ENCODE measurements at places on chromosomes 13 and 19.

- no peak for DNase-seq
Observed at GRCh38 chr19:6543866-6544347, 13.1 kb downstream of the TNFSF9 start.

- DNase-seq: no peak
Observed at GRCh38 chr13:37666036-37666435, 67.5 kb upstream of the POSTN start.

DNA sequence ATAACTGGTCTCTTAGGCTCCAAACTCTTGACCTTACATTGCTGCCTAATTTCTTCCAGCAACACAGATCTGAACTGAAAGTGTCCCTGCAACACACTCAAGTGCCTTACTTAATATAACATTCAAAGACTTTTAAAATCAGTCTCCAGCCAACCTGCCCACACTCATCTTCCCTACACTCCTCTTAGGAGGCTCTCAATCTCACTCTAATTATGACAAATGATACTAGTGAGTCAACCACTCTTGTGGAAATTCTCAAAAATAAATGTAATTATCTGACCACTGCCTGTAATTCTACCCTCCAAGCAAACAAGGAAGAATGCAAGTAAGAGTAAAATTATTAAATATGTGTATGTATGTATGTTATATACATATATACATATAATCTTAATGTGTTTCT lies 348.1 kb upstream of the MIR17HG start:
- no peak for DNase-seq

DNA sequence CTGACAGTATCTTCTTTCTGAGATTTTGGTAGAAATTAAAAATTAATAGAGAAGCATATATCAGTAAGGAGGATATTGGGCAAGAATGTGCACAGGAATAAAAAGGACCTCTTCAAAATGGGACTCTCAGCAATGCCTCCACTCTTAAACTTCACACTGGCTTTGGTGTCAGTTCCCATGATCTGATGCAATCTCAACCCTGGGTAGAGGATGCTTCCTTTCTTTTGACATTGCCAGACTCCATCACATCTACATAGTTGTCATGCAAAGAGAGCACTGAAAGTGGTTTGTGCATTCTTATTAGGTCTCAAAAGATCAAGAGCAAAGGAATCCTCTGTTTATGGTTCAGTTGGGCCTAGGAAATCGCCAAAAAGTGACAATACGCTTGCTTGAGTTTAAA lies 26.3 kb downstream of the STARD13 start:
- no peak for DNase-seq

DNA sequence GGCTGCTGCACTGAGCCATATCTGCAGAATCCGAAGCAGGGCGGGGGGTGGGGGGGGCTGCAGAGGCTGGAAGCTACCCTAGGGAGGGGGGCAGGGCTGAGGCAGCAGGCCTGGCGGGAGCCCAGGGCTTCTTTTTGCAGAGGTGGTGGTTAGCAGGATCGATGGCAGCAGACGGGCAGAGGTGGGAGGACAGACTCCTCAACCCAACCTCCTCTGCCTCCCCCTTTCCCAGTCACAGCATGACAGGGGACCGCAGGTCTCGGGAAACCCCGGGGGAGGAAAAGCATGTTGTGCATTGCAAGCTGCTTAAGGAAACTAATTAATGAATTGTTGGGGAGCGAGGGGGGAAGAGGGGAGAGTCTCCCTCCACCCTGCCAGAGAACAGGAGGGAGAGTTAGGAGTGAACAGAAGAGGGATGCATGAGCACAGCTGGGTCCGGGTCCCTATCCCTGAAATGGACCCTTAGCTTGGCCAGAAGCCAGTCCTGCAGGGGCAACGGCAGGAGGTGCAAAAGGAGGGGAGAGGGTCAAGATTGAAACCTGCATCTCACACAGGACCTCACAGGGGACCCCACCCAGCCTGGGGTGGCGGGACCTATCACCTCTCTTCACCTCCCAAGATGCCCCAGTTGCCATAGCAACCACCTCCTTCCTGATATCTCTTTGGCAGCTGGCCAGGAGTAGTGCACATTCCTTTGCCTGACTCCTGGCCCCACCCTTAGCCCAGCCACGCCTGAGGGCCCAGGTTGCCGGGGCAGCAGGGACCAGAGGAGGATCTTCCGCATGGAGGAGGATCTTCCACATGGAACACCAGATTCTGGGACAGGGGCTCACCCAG lies 1.8 kb downstream of the FXYD7 start:
- DNase-seq: no peak

Data from NCI-H2081 treated with DMSO at 0.1 percent for 48 hours (cell line).